ENCODE measurements at places on chromosomes 12 and 14.

DNA sequence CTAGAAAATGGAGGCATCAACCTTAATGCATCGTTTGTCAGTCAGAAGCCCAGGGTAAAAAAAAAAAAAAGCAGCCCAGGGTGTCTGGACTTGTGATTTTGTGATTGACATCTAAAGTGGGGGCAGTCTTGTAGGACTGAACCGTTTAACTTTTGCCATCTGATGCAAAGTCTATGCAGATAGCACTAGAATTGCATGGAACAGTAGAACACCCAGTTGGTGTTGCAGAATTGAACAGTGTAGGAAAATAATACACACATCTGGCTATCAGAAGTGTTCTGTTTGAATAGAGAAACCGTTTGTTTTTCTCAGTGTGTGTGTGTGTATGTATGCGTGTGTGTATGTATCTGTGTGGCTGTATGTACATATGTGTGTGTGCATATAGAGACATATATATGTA is 45.0 kb downstream of the SLCO1A2 start:
- DNase-seq, result no peak

DNA sequence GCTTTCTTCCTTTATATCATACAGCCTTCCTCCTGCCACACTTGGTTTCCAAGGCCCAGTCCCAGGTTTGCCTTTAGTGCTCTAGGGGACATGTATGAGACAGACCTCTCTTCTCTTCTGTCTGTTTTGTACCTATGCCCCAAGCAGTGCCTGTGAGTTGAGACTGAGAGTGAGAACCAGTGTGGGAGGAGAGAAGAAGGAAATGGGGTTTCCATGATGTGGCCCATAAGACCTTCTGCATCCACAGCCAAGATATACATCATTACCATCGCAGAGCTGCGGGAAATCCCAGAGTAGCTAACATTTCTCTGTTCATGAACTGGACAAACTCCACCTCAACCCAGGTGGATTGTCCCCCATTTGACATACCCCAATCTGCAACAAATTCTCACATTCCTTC is 2.8 kb downstream of the TESPA1 start:
- no peak for DNase-seq

DNA sequence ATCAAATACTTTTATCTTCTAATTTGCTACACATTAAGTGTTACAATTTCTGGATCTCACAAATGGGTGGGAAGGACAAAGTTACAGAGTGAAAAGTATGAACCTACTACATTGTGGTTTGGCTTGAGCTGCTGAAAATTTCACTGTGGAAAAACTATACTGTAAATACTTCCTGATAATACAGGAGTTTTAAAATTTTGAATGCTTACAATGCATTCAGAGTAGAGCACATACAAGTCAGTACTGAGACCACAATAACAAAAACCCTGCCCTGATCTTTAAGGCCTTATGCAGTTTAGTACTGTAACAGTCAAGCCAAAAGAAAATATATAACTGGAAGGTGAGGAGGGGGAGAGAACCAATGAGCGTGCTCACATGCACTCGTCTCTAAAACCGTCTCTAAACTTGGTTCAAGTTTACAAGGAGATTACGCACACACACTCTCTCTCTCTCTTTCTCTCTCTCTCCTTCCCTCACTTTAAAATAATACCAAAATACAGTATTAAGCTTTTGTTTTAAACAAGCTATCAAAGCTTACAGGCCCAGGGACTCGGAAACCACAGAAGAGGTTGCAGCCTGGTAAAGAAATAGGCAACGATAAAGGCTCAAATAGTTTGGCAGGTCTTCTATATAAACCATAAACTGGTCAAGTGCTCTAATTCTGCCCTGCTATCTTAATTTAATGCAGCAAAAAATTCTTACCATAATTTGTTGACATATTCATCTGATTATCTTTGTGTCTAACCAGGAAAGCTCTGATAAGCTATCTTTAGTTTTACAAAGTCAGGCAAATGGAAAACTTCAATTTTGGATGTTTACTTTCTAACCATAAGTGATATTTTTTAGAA is 58.0 kb downstream of the ATF7 start:
- no peak for DNase-seq

GRCh38 chr12:105993766-105994555 is 144.8 kb downstream of the NUAK1 start:
- no peak for DNase-seq

GRCh38 chr12:103334466-103334865 is 161.3 kb downstream of the C12orf42 start:
- DNase-seq, result no peak

DNA sequence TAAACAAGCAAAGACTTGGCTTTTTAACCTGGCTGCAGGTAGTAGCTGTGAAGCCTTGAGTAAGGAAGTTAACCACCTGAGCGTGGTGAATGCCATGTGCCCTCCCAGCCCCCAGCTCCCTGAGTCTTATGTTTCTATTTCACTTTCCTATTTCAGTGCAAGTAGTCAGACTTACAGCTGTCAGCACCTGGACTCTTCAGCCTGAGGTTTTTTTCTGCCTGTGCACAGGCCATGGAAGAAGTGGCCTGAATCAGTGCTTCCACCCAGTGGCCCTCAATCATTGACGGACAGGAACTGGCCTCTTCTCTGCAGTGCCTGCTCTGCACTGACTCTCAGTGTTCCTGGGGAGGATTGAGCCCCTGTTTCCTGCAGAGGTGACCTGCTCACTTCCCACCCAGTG is 796.4 kb downstream of the MED13L start:
- DNase-seq, result no peak

DNA sequence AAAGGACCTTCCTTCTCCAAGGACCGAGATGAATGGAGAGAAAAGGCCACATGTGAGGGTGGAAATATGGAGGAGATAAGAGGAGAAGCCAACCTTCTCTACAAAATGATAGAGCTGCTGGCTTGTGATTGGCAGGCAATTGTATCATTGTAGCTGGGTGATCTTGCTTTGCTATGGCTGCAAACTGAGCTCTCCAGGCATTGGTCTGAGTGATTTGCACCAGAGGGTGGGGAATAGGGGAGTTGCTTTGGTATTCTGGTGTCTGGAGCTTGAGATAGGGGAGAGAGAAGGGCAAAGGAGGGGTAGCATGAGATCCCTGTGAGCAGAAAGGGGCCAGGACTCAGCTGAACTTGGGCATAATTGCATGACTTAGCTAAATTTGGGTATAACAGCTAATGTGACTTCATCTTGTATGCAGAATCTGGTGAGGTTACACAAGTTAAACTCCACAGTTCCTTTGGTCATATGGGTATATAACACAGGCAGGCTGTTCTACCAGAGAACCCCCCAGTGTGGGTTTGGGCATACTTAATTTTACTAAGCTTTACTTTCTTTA is 72.0 kb downstream of the FOS start:
- DNase-seq, result no peak

DNA sequence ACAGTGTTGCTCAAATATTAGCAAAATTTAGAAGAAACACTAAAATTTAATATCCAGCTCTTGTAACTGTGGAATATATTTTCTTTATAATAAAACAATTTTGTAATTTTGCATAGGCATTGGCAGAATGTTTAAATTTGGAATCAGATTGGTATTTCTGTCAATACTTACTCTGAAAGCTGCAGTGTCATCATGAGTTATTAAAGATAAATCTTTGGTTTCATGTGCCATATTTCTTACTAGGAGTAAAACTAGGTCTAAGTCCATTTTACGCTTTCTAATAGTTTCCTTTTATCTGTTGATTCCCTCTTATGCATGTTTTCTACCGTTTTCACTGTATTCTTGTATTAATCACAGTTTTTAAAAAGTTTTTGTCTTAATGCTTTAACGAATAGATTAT is 49.7 kb downstream of the CCDC91 start:
- no peak for DNase-seq

DNA sequence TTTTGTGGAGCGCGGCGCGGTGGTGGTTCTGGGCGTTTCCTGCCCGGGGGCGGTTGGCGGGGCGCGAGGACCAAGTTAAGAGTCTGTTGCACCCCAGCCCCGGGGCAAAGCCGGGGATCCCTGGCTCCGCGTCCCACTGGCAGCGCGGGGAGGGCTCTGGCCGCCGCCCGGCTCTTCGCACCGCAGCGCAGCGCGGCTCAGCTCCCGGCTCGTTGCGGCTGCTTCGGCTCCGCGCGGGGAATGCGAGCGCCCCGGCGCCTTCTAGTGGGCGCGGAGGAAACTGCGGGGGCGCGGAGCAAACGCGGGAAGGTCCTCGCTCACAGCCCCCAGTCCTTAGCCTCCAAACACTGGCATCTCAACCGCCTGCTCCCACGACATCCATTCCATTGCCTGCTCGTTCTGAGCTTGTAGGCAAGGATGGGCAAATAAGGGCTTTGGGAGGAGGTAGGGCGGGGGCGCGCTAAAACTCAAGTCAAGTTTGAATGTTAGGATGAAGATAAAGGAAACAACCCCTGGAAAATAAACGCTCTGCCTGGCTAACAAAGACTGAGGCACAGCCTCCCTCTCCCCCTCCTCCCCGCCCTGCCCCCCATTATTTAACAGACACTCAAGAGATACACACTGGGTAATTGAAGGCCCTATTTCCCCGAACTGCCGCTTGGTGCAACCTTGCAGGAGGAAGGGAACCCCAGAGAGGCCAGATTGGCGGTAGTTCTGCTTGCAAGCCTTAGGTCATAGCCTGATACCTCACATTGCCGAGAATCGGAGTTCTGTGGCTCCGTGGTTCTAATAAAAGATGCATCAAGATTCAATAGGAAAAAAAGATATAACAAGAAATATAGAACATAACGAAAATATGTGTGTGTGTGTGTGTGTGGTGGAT is at the start of gene B4GALNT1:
B4GALNT1 (minus strand) TSS at position 244 of the 883 bp plus-strand sequence. CDS start 1,069 bp downstream, outside the sequence.
- peak; percentile 69 for DNase-seq

DNA sequence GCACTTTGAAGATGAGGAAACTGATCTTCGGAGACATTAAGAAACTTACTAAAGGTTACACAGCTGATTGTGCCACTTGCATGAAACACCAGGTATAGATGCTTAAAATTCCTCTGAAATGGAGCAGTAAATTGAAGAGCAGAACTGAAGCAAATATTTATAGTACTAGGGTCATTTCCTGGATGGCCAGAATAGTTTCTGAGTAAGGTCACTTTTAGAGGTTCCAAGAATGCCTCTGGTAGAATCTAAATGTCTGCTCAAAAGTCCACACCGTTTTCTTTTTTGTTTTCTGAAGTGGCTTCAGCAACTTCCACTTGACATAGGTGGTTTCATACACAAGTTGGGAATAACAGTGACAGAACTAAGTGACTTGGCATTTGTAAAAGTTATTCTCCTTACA is 19.4 kb downstream of the TPH2 start:
- no peak for DNase-seq

DNA sequence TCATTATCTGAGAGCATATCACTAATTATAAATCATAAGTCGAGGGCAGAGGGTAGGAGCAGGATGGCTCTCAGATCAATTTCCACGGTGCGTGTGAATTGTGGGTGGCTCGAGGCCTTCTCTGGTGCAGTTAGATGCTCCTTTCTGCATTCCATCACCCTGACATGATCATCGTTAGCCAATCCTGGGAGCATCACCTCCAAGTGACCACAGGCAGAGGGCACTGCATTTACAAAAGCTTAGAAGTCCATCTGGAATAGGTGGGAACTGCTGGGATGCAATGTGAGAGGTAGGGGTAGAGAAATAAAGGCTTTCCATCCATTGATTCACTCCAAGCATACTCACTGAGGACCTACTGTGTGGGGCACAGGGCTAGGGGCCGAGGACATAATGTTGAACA is 538.2 kb upstream of the TBX3 start:
- no peak for DNase-seq

DNA sequence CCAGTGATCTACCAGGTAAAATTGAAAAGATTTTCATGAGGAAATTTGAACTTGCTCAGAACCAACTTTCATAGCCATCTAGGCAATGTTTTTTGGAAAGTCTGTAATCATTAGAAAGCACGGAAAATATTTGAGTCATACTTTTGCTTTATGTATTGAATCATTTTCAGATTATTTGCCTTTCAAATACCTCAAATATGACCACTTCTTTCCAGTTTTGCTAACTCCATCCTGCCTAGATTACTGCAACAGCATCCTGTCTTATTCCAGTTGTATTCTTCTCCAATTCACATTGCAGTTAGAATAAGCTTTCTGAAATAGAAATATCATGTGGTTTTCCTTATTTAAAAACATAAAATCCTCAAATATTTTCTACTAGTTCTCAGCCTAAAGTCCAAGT is 239.8 kb upstream of the FAR2 start:
- no peak for DNase-seq

DNA sequence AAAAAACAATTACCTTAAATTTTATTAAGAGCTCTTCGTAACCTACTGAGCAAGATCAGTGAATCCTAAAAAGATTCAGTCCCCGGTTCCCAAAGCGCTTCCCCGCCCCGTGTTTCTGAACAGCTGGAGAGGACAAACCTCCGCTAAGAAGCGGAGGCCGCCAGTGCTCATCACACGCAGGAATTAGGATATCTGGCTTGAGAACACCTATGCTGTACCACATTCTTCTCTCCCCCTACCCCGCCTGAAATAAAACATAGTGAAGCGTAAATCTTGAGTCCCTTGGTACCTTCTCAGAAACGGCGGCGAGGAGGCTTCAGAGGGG is 774 bp upstream of the WDR20 start:
- DNase-seq, result no peak

- no peak for DNase-seq
These were observed 32.6 kb upstream of the CD9 start for GRCh38 chr12:6167327-6168280.

DNA sequence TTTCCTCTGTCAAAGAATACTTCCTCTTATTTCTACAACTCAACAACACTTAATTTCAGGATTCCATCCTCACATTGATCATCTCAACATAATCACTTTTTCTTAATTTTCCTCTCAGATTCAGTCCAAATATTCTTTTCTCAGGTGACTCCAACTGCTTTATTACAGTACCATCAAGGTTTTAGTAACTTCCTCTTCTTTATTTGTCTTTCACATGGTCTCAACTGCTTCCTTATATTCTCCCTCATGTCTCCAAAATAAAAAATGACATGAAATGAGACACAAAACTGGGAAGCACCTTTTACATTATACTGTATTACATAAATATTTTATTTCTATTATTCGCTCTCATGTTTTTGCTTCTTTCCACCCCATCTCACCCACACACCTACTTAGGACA is 55.5 kb downstream of the PPP2R5E start:
- no peak for DNase-seq

GRCh38 chr12:119169150-119169549 is 9.6 kb upstream of the HSPB8 start:
- DNase-seq, result no peak

- DNase-seq, result no peak
These were observed 8.5 kb downstream of the CFAP54 start for GRCh38 chr12:96497855-96498254.

- no peak for DNase-seq
These were observed 1.1 kb downstream of the CPNE6 start for GRCh38 chr14:24072436-24072835.

DNA sequence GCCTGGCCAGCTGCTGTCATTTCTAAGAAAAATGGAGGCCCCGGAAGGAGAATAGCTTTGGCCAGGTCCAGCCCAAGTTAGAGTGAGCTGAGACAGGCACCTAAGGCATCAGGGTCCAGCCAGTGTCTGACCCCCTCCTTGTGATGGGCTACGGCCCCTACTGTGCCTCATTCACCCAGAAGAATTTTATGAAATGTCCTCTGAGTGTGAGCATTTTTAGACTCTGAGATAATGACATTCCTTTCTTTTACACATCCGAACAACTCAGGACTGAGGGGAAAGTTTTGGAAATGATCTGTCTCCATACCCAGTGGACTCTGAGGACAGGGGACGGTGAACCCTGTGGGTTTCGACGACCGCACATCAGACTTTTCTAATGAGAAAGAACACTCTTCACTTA is 50.4 kb downstream of the SLC24A4 start:
- no peak for DNase-seq

Measured in CD4-positive, alpha-beta T cell (primary cell).